Skeletal muscle cell (primary cell): ENCODE measurements at places on chromosomes 1 and 21.

DNA sequence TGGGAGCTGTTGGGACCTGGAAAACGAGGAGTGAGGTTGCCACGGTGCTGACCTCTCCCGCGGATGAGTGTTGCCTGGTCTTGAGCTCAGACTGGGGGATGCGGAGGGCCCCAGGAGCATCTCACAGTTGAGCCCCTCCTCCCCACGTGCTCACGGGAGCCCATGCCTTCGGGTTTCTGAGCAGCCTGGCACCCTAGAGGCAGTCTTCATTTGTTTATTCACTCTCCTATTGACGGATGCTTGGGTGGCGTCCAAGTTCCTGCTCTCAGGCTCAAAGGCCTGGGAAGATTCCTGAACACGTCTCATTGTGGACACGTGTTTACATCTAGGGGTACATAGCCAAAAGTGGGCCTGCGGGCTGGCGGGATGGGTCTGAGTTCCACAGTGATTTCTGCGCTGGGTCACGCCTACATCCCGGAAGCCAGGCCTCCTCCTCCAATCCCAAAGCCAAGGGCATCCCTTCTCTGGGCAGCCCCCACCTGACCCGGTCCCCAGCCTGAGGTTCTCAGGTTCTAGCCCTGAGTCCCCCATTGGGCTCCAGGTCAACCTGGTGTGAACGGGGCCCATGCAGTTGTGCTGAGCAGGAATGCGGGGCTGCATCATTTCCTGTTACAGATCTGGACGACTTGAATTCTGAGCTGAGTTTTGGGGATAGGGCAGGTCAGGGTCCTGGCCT, 14.7 kb downstream of the WNT3A start:
- no peak for DNase-seq

DNA sequence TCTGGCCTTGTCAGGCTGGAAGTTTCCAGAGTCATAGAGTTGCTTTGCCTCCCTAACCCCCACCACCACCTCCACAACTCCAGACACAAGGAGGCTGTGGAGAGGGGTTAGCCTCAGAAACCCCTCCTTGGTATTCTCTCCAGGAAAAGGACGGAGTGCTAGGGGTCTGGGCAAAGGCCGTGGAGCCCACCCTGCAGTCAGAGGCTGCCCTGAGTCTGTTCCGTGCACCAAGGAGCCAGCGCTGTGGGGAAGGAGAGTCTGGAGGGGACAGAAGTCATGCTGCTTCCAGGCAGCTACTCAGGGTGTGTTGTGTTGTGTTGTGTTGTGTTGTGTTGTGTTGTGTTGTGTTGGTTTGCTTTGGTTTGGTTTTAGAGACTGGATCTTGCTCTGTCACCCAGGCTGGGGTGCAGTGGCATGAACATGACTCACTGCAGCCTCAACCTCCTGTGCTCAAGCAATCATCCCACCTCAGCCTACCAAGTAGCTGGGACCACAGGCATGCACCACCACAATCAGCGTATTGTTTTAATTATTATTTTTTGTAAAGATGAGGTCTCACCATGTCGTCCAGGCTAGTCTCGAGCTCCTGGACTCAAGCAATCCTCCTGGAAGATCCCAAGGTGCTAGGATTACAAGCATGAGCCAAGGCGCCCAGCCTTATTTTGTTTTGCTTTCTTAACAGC, 122.2 kb upstream of the TMEM51 start:
- DNase-seq = no peak

DNA sequence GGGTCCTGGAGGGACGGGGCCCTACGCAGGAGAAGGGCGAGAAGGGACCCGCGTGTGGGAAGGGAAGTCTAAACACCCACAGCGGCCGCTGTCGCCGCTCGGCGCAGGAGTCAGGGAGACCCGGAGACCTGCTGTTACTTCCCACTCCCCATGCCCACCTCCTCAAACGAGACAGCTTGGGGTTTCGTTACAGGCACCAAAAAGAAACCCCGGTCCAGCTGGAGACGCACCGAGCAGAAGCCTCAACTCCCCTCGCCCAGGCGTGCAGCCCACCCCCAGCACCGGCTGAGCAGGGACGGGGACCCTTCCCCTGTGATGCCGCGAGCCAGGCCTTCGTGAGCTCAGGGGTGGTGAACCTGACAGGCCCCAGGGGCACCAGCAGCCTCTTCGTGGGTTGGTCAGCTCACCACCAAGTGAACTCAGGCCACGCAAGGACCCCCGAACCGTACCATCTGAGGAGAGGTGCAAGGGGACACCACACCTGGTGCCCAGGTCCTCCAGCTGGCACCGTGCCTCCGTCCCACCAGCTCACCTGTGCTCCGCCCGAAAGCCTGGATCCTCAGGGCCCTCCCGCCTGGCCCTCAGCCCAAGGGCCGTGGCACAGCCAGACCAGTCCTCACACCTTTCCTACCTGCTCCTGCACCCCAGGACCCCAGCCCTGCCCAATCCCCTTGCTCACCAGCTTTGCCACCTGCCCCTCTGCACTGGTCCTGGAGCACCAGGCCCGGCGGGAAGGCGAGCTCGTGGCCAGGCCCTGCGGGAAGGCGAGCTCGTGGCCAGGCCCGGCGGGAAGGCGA, 5.0 kb downstream of the SDF4 start:
- DNase-seq = no peak

- no peak for DNase-seq
These were observed 1388.1 kb downstream of the AMY1C start for GRCh38 chr1:105137543-105138457.
